ENCODE measurements at places on chromosomes 6 and 20. TPM values are rescaled to one million over a fixed set of nuclear protein-coding genes. Genes with fewer than 3 reads are reported as not detected.

GRCh38 chr6:82385546-82385945, 21.9 kb downstream of the TPBG start:
- no peak for DNase-seq

DNA sequence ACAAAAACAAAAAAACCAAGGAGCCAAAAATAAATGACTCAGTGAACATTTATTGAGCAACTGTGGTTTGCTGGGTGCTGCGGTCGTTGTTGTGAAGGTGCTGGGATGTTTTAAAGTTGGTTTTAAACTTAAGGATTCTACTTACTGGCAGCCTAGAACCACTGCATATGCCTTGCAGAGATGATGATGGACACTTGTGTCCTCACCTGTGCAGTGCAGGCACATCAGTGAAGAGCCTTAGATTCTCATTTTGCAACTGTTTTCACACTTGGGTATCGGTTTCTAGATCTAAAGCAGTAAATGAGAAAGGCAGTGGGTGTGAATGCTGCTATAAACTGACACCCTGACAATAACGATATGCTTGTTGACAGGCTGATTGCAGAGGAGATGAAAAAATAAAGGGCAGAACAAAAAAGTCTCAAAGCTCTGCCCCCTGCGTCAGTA, 68.8 kb downstream of the UTRN start:
- DNase-seq = no peak

DNA sequence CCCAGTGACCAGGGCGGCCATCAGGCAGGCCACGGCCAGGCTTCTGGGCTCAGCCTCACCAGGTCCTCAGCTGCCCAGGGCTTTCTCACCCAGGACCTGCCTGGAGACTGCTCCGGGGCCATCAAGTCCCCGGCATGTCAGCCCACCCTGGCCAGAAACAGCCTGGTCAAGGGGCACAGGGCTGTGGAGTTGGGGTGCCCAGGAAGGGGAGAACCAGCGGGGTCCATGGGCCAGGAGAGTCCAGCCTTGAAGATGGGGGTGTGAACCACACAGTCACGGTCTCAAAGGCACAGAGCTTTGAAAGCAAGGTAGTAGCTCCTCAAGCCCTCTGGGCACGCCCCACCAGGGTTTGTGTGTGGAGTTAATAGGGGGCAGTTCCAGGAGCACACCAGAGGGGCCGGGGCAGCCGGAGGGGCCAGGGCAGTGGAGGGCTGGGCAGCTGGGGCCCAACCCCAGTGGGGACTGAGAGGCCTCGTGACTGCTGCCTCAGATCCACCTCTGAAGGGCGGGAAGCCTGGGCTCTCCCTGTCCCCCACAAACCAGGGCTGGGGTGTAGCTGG, 48.0 kb upstream of the BHLHE23 start:
- no peak for DNase-seq

C6orf58 gene
- not detected for total RNA-seq
